ENCODE measurements at places on chromosomes 1 and 21.
A peak's percentile ranks its signal among the peaks of the same experiment; 100 is the strongest.

DNA sequence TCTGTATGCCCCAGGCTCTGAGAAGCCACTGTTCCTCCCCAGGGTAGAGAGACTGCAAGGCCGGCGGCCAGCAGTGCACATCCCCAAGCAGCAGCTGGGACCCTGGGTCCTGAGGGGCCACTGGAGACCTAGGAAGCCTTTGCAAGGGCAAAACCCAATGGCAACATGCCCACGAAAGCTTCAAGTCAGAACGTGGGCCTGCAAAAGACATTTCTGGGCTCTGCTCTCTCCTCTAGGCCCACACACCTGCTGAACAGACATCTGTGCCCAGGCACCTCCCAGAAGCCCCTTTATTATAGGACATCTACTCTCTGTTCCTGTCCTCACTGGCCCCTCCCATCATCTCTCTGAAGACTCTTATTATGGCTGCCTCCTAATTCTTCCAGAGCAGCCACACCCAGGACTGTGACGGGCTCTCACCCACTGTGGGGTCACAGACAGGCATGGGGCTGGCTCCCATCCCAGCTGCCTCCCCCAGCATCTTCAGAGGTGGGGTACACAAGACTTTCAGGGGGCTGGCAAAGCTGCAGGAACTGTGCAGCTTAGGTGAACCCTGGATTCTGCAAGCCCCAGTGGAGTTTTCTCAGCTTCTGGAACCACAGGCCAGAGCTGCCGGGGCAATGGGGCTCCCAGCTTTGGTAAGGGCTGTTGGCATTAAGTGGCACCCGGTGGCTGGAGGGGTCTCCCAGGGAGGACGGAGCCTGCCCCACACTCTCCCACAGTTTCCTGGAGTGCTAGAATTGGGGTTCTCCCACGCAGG, 12.6 kb downstream of the TRIM11 start:
- DNase-seq: no peak

GRCh38 chr21:33362044-33362555, 37.3 kb downstream of the IFNAR1 start:
- DNase-seq: no peak

GRCh38 chr21:30480145-30480544, at the start of gene KRTAP19-1:
KRTAP19-1 (minus strand) TSS chr21:30480367; CDS start chr21:30480317, 50 bp downstream.
- DNase-seq: no peak

GRCh38 chr1:2277741-2278488, 49.8 kb downstream of the SKI start:
- DNase-seq: no peak

DNA sequence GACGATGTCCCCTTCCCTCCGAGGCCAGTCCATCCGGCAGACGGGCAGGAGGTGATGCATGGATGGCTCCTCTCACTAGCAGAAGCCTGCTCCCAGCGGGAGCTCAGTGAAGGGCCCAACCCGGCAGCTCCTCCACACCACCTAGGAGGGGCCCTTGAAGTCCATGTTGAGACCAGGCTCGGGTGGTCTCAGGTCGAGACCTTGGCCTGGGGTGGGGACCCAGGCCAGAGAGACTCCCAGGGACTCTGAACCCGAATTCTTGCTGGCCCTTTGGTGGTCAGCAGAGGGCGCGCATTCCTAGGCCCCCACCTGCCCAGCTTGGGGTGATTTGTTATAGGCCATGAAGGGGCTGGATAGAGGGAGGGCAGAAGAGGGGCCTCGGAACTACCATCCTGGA, 642 bp upstream of the NT5C1A start:
- no peak for DNase-seq

- DNase-seq: no peak
Observed at GRCh38 chr1:65077369-65077768, 70.6 kb upstream of the AK4 start.

GRCh38 chr1:16421201-16421600, 16.0 kb downstream of the SPATA21 start:
- no peak for DNase-seq

GRCh38 chr1:18811733-18812452, 47.6 kb downstream of the TAS1R2 start:
- no peak for DNase-seq

DNA sequence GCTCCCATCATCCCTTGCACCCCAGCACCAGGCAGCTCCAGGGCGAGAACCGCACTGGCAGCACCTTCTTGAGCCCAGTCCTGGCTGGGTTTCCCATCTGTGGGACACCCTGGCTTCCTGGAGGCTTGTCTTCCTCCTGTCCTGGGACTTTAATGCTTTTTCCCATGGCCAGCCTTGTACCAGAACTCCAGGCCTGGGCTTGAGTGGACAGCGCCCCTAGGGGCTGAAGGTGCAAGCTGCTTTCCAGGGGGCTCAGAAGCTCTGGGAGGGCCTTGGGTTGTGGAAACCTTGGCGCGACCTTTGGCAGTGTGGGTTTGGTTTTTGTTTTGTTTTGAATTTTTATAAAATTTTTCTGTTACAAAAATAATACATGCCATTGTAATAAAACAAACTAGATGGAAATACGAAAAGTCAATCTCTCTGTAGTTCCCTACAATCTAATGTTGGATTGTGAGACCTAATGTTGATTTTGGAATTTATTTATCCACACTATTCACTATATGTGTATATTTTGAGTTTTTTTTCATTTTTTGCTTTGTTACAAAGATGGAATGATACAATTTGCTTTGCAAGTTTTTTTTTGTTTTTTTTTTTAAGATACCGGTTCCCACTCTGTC, 33.8 kb upstream of the RPL11 start:
- no peak for DNase-seq

DNA sequence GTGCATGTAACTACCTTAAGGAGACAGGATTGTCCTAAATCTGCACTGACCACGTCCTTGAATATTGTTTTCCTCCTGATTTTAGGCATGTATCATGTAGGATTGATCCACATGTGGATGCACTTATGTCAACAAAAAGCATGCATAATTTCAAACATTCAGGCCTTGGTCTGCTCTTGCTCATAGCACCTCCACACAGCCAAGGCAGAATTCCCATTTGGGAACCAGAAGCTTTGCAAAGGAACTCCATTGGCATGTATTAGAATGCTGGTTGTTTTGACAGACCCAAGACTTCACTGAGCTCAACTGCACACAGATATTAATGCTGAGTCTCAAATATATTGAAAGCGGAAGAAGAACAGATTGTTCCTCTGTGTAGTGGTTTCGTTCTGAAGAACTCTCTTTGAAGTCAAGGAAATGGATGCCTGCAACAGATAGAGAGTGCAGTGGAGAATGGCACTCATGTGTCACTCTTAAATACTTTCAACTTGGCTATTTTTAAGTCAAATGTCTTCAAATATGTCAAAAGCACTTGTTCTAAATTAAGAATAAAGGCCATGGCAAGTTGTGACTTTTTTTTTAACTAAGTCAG, 387.6 kb downstream of the LTN1 start:
- DNase-seq: no peak

DNA sequence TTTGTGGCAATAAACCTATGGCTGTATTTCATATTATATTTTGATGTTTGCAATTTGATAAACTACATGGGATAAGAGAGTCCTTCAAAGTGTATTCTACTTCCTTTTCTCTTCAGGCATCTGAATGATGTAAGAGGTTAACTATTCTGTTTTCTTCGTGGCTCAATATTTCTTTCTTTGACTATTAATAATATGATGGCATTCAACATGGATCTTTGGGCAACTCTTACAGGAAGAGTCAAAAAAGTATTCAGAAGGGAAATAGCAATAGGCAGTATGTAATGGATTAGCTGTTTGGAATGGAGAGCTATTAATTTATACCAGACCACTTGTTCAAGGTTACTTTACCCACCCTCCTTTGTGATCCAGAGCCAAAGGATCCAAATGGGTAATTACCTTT, 74.4 kb downstream of the HMCN1 start:
- DNase-seq: no peak

DNA sequence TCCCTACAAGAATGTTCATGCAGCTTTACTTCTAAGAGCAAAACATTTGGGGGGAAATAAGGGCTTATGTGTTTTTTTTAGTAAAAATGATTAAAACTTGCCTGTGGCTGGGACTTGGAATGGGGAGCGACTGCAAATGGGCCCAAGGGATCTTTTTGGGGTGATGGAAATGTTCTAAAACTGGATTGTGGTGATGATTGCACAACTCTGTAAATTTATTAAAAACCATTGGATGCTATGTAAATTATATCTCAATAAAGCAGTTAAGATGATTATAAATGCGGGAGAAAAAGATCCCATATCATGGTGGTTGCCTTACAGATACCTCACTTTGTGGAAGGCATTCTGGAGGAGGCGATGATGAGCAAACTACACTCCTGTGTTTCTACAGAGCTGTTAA, 30.2 kb upstream of the STUM start:
- DNase-seq: no peak

- no peak for DNase-seq
Observed at GRCh38 chr1:57111175-57111574, 145.4 kb upstream of the C8B start.

DNA sequence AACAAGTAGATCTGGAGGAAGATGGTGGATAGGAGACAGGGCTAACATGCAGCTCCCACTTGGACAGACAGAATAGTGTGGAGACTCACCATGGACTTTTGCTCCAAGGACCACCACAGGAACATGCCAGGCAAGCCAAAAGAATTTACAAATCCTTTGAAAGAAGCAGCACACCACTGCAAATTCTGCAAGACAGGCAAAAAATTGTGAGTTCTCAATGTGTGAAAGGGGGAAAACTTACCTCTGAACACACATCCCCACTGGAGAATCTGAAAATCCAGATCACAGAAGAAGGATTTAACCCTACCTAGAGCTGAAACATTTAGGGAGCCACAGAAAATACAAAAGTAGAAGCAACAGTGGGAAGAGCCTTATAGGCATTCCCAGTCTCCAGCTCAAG, 23.0 kb downstream of the ARV1 start:
- no peak for DNase-seq

GRCh38 chr1:20696397-20697333, 21.1 kb downstream of the KIF17 start:
- peak; percentile 65 for DNase-seq

GRCh38 chr1:94259635-94260289, 22.4 kb upstream of the ARHGAP29 start:
- no peak for DNase-seq

DNA sequence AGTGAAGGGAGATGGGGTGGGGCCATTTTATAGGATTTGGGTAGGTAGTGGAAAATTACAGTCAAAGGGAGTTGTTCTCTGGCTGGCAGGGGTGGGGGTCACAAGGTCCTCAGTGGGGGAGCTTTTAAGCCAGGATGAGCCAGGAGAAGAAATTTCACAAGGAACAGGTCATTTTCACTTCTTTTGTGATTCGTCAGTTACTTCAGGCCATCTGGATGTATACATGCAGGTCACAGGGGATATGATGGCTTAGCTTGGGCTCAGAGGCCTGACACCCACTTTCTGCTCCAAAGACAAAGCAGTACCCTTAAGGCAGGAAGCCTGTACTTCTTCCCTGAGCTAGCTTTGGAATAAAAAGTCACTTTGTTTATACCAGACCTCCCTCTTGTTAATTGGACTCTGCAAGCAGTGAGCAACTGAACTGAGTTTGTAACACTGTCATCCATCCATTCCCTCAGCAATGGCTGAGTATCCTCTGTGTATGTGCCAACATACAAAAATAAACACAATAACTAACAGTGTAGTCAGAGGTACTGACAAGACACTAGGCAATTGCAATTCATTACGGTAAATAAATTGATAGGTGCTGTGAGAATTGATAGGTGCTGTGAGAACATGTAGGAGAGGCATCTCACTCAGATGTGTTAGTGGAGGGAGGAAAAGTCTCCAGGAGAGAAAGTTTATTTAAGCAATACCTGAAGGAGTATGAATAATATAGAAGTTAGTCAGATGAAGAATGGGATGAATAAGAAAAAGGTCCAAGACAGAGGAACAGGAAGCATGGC, 14.7 kb upstream of the RGS2 start:
- DNase-seq: no peak

- DNase-seq: no peak
Observed at GRCh38 chr1:239816081-239816782, 275.5 kb upstream of the FMN2 start.

DNA sequence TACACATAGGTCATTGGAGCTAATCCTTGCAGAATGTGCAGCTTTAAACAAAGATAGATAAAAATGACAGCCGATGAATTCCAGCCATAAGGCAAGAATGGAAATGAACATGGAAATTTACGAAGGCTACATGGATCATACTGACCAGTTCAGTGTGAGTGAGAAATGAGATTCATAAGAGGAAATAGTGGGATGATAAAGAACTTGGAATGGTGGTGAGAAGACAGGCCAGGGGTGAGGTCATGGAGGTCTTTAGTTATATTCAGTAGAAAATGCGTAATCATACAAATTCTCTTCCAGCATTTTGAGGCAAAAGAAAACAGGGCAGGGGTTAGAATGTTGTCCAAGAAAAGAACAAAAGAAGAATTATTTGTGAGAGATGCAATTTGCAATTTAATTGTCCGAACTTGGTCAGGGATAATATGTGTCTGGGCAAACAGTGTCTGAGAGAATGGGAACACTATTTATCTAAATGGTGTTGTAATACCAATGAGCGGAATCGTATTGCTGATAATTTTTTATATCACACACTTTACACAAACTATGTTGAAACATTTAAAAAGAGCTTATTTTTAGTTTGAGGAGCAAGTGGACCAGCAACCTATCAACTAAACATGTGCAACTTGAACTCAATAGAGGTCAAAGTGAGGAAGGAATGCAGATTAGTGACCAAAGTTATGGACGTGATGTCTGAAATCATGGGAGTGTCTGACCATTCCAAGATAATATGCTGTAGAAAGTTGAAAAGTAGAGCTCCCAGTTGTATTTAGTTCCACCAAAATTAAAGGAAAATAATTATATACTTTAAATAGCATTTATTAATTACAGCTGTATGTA, 739.0 kb upstream of the NCAM2 start:
- no peak for DNase-seq

DNA sequence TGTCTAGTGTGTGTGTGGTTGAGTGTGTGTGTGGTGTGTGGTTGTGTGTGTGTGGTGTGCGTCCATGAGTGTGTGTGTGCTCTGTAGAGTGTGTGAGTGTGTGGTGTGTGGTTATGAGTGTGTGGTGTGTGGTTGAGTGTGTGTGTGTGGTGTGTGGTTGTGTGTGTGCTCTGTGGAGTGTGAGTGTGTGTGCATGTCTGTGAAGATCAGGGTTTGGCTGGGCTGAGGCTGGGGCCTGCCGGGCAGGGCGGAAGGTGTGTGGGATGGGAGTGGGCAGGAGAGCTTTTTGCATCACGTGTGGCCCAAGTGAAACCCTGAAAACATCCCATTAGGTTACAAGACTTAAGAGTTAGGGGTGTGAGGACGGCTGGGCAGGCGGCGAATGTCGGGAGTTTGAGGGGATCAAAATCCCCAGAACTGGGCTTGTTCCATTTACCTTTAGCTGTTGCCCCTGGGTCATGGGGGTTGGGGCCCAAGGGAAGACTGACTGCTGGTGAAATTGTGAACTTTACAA, 2.9 kb upstream of the FCMR start:
- DNase-seq: no peak

- DNase-seq: no peak
Observed at GRCh38 chr1:175132436-175132835, 60.1 kb downstream of the KIAA0040 start.
